ENCODE measurements at places on chromosomes 1 and 21.

GRCh38 chr1:67052741-67053534 is 1.0 kb downstream of the SLC35D1 start:
- DNase-seq = no peak

- DNase-seq = no peak
These were observed 95.1 kb downstream of the PRRX1 start for GRCh38 chr1:170758992-170759391.

- no peak for DNase-seq
These were observed 466.5 kb downstream of the PCP4 start for GRCh38 chr21:40333731-40334130.

DNA sequence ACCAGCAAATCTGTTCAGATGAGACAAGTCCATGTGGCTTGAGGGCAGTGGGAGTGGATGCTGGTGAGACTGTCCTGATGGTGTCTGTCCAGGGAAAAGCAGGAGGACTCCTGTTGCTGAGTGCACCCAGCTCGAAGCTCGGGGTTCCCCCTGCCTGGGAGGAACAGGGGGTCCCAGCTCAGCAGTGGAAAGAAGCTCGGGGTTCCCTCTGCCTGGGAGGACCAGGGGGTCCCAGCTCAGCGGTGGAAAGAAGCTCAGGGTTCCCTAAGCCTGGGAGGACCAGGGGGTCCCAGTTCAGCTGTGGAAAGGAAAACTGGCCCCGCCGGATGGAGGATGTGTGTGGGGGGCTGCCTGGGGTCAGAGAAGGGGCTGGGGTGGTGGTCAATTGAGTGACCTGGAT is 39.1 kb downstream of the CRYAA start:
- DNase-seq = no peak

DNA sequence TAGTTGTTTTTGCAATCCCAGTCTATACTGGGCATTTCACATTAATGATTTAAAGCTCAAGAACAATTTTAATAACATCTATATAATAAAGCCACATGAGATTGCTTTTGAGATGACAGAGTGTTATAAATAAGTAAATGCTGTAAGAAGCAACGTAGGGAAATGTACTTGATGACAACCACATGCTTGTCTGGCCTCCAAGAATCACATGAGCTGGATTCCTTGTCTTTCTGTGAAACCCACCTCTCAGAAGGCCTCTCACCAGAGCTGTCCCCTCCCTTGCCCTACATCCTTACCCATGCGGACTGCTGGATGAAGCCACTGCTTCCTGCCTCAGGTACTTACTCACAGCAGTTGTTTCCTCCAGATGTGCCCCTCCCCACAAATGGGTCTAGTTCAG is 145.1 kb upstream of the CTTNBP2NL start:
- no peak for DNase-seq

- no peak for DNase-seq
These were observed 30.2 kb downstream of the LAMB3 start for GRCh38 chr1:209621741-209622655.

DNA sequence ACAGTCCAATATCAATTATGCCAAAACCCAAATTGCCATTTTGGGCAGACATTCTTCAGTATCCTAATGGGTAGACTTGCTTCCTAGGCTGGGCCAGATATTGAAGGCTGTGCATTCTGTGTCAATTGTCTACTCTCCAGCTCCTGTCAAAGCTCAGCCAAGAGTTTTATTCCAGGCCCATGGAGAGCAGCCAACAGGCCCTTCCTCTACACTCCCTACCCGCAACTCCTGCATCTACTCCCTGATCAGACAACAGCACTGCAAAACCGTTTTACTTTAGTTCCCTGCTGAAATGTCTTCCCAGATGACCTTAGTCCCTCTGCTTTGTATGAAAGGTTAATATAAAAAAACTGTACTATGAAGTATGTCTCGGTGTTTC is 6.6 kb upstream of the ADORA3 start:
- no peak for DNase-seq

DNA sequence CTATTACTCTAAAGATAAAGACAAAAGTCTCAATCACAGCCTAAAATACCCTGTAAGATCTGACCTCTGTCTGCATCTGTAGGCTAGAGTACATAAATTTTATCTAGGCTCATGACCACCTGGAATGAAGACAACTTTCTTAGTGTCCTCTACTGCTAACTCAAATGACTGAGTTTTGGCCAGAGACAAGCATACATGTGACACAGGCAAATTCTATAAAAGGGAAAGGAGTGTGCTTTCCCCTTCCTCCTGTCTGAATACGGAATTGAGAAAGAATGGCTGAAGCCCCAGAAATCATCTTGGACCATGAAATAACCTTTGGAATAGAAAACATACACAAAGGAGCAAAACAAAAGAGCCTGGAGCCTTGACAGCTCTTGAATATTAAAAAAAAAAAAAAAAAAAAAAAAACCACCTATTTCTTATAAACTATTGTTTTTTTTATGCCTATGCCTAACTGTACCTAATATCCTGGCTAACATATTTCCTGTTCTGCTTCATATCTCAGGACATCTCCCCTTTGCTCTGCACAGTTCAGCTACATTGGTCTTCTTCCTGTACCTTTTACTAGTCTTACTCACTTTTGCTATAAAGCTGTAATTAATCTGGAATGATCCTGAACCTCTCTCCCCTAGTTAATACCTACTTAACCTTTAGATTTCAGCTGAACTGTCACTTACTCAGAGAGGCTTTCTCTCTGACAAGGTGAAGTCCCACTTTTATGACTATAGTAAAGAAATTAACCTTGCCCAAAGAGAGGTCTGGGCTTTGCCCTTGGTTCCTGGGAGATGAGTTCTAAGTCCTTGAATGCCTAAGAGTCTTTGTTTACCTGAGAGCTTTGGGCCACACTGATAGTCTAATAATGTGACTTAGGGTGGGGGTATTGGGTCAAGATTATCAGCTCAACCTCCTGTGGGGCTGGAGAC is 16.1 kb downstream of the UCHL5 start:
- DNase-seq = no peak

DNA sequence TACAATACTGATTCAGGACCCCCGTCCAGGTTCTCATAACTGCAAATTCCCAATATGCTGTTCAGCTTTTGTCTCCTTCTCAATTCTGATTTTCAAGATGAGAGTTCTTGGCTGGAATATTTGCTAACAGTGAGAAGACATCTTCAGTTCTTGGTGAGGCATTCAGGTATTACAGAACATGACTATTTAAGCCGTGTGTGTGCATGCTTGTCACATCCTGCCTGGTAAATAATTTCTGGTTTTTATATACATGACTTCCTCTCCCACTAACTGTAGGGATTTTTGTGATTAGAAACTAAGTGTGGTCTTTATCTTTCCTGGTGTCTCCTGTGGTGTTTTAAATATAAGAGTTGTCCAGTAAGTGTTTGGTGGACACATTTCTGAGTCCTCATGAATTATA is 10.2 kb upstream of the SLC19A2 start:
- DNase-seq = no peak

Measured in AG04449 (cell line).